ENCODE measurements at places on chromosomes 7 and 10.

DNA sequence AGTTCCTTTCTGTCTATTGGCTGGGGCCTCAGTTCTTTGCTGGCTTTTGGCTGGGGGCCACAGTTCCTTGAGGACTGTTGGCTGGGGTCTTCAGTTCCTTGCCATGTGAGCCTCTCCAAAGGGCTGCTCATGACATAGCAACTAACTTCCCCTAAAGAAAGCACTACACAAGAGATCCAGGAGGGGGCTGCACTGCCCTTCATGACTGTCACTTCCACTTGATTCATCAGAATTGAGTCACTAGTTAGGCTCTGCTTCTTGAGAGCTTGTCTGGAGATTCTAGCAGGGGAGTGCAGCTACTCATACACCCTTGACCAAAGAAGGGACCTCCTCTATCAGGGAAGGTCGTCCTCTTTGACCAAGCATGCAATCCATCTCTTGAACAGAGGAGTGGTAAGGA is 38.0 kb upstream of the MKX start:
- peak; percentile 5 for DNase-seq

- no peak for DNase-seq
Observed at GRCh38 chr7:130650611-130651120, 17.9 kb downstream of the COPG2 start.

- no peak for DNase-seq
Observed at GRCh38 chr10:50367732-50368131, 116.4 kb upstream of the ASAH2 start.

DNA sequence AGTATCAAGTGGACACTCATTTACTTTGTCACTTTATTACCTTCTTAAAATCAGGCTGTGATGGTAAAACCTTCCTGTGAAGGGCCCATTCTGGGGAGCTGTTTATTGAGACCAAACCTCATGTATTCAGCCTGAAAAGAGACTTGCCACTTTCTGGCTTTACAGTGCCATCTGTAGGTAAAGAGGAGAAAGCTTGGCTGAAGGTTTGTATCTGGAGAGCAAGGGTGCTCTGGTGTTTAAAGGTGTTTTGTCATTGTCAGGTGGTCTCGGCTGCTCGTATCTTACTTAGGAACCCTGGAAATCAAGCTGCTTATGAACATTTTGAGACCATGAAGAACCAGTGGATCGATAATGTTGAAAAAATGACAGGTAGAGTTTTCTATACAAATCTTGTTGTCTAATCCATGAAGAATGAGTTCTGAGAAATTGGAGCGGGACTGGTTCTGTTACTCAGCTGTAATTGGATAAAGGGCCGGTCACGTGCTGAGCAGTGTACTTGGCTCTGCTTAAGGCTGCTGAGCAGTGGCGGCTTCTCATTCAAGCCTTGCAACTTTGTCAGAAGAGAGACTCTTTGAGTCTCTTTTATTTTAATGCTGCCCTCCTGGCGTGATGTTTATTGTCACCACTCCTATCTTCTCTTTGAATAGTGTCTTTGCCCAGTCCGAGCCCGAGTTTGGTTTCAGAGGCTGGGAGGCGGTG is 46.9 kb downstream of the AP3M1 start:
- no peak for DNase-seq

GRCh38 chr7:5649641-5650040 is 131.8 kb downstream of the RNF216 start:
- DNase-seq, result no peak

DNA sequence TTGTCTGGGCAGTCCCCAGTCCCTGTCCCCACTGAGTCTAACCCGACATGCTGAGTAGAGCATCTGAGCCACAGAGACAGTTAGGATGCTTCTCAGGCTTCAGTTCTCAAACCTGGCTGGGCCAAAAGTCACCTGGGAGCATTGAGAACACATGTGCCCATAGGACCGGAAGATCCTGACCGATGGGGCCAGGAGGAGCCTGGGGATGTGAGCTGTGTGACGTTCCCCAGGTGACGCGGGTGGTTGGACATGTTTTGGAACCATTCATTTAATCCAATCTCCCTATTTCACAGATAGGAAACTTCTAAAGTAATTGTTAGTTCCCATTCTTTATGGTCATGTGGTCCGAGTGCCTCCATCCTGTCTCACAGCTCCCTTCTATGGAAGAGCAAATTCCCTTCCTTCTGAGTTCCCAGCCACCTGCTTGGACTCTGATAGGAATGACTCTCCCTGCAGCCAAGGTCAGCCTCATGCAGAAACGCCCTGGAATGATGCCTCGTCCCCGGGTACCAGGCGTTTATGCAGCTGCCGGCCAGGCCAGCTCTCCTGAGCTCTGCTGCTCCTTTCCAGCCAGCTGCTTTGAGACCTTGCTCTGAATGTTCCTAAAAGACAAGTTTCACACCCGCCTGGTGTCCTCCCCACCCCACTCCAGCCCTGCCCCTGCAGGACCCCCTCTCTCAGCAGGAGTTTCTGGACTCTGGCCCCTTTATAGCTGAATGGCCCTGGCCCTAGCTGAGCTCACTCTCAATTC is 166.5 kb upstream of the RHEB start:
- DNase-seq, result no peak

- no peak for DNase-seq
Observed at GRCh38 chr7:103809229-103809994, 180.0 kb downstream of the RELN start.

DNA sequence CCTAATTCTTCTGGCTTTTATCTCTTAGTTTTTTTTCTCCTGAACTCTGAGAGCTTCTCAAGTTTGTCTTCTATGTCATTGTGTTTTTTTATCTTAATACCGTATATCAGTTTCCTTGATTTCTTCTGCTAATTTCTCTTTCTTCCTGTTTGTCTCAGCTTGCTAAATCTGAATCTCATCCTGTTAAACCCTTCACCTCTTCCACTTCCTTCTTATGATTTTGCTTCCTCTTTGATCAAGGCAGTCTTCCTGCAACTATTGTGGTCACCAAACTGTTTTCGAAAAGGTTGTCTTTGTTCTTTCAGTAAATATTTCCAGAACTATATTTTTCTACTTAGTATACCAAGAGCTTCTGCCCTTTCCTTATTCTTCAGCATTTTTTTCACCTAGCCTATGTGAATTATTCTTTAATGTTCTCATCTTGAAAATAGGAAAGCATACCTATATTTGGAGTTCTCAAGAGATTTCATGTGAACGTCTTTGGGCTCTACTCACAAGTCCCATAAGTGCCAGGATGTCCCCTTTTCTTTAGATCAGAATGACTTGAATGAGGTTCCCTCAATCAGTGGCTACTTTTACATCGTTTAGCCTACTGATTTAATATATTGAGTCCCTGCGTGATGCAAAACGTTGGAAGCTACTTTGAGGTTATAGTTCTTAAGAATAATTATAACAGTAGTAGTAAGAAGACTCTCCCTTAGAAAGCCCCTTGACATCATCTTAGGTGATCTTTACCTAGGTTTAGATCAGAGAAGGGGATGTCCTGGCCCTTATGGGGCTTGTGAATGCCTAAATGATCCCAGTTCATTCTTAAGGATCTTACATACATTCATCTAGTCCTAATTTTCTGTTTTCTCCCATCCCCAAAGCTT is 415.4 kb upstream of the AUTS2 start:
- DNase-seq, result no peak

DNA sequence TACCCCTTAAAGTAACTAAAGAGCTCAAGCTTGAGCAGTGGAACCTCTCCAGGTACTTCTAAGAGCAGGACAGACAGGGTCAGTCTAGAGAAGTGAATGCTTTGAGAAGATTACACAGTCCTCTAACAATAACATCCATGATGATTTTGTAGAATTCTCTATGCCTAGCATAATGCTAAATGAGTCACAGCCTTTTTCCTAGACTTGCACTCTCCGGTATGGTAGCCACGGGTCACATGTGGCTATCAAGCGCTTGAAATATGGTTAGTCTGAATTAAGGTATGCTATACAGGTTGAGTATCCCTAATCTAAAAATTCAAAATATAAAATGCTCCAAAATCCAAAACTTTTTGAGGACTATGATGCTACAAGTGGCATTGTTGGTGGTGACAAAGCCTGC is 166.6 kb upstream of the MKLN1 start:
- no peak for DNase-seq

GRCh38 chr7:36606976-36607720 is 117.1 kb downstream of the AOAH start:
- no peak for DNase-seq

GRCh38 chr7:55409482-55410225 is 44.5 kb downstream of the LANCL2 start:
- DNase-seq, result no peak

DNA sequence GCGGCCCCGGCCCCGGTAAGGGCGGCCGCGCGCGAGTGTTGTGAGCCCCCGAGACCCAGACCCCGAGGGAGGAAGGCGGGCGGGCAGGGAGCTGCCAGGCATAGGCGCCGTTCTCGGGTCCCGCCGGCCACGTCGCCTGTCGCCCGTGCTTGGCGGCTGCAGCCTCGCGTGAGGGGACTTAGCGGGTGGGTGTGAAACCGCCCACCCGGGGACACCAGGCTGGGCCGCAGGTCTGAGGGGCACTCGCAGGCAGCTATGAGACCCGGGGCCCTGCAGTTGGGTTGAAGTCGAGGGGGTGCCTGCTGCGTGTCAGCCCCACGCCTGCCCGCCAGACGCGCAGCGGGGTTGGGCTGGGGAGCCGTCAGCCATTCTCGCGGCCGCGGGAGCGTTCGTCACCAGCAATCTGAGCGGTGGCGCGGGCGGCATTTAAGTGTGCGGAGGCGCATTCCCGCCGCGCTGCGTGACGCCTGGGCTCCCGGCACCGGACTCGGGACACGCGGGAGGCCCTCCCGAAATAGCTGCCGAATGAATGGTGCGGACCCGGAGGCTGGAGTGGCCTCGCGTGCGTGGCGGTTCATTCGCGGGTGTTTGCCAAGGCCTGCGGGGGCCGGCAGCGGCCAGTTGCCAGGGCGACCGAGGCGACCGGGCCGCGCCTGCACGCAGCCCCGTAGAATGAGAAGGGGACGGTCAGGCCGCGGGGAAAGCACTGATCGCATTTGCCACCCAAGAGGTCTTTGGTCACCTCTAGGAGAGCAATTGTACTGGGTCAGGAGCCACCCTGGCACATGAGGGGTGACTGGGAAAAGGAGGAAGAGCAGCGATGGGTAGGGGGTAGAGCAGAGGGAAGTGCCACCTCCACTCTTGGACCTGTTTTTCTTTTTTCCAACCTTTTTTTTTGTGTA is 750 bp downstream of the ZNF398 start:
- DNase-seq, result peak; percentile 29

DNA sequence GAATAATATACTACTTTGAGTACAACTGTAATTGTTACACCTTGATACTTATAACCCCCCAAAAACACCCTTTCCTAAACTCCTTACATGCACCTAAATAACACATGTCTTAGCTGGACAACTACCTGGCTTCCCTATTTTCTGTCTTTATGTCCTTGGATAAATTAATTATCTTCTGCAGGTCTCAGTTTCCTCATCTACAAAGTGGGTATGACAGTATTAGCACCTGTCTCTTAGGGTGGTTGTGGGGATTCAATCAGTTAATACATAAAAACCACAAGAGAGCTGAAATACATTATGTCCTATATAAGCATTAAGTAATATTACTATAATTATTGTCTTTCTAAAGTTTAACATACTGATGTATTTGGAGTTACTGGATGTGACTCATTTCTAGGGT is 10.8 kb downstream of the STEAP2 start:
- DNase-seq, result no peak

DNA sequence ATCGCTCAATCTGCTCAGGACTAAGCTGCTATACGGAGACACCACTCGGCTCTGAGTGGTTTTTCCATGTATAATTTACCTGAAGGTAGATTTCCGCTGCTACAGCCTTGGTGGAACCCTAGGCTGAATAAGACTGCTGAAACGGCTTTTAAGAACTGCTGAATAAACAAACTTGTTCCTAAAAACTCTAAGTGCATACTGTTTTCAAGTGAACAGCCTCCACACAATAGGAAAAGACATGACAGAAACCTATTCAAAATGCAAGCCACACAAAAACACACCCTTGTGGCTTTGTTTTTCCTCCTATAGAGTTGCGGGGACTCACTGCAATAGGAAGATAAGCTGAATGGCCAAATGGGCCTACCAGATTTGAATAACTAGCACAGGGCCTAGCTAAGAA is 117.2 kb downstream of the UBE2H start:
- no peak for DNase-seq

GRCh38 chr7:132690174-132690573 is 113.9 kb upstream of the PLXNA4 start:
- no peak for DNase-seq

- DNase-seq, result no peak
Observed at GRCh38 chr10:61066661-61067344, 122.8 kb upstream of the RHOBTB1 start.

DNA sequence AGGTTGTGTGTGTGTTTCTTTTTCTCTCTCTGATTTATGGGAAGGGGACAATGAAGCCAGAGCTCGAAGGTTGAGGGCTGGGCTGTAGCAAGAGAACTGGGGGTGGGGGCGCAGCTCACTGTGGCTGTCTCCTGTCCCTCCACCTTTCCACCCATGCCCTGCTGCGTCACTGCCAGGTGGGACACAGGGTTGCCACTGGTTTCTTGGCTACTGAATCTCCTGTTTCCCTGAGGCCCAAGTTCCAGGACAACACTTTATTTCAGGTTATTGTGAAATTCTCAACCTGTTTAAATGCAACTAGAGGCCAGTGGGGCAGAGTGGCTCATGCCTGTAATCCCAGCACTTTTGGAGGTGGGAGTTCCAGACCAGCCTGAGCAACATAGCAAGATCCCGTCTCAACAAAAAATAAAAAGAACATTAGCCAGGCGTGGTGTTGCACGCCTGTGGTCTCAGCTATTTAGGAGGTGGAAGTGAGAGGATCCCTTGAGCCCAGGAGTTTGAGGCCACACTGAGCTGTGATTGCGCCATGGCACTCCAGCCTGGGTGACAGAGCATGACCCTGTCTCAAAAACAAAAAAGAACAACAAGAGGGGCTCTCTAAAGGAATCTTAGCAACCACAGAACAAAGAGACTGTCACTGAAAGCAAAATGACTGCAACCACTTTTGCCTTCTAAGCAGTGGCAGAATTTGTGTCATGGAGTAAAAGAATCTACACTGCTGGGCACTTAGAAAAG is 22.6 kb downstream of the TBATA start:
- DNase-seq, result no peak

- DNase-seq, result no peak
Observed at GRCh38 chr7:47217570-47218360, 364.1 kb downstream of the TNS3 start.

DNA sequence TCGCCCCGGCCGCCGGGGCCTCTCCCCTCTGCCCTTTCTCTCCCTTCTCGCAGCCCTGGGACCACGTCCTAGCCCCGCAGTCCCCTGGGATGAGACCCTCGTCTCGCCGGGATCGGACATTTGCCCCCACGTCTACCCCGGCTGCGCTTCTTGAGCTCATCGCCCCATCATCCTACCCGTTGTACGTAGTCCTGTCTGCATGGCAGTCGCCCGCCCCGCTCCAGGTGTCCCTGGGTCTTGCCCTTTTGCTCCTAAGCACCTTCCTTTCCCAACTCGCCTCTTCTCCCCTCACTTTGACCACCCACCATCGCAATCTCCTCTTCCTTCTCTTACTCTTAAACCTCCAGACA is 582 bp downstream of the TPST1 start:
- DNase-seq, result no peak
